ENCODE measurements at places on chromosomes 13 and 19.

DNA sequence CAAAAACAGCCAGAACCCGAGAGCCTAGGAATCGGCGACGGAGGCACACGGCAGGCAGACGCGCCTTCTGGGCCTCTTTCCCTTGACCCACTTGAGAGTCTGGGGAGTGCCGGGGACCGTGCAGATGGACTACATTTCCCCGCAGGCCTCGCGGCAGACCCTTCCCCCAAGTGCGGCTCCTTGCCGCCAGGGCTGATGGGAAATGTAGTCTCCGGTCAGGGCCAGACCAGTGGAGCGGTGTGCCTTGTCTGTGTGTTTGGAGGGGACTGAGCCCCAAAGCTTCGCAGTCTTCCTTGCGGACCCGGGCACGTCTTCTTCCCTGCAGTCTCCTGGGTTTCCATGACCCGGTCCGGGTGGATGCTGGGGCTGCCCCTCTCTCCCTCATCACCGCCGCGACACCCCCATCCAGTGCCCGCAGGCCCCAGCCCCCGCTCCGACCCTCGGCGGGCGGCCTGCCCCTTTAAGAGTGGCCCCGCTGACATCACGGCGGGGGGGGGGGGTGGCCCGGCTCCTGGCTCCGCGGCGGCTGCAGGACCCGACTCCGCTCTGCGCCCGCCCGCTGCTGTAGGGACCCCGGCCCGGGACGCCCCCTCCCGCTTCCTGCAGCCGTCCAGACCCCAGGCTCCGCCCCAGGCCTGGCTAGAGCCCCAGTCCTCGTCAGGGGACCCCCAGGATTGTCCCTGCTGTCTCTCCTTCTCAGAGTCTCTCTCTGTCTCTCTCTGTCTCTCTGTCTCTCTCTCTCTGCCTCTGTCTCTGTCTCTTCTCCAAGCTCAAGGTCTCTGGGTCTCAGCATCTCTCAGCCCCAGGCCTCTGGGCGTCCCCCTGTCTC, 758 bp upstream of the CACNG7 start:
- DNase-seq, result no peak

DNA sequence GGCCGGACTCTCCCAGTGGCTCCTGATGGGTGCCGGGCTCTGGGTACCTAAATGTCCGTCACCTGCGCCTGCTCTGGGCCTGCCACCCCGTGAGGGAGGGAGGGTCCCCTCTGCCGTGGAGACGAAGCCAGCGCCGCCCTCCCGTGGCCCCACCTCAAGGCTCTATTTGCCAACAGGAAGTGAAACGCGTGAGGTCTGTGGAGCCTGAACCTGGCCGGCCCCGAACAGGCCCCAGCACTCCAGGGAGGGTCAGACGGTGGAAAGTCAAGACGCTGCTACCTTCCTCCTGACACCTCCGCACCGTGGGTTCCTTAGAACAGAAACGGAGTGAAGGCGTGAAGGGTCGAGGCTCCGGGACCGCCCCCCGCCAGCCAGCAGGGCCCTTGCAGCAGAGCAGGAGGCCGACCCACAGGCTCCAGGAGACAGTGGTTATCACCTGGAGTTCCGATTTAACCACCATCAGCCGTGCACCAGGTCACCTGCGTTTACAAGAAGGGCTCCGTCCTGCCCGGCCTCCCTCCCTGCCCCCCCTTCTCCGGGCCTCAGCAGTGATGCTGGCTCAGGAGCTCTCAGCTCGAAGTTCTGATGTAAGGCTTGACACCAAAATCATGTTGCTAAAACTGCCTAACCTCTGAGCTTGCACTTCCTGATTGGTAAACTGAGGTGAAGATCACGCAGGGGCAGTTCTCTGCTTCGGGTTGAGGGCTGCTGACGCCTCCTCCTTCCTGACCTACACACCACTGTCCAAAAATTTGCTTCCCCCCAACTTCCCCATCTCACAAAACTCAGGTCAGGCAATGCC, 50.9 kb upstream of the C13orf46 start:
- DNase-seq, result no peak

GRCh38 chr13:112680741-112681360, 9.0 kb upstream of the ATP11A start:
- no peak for DNase-seq

DNA sequence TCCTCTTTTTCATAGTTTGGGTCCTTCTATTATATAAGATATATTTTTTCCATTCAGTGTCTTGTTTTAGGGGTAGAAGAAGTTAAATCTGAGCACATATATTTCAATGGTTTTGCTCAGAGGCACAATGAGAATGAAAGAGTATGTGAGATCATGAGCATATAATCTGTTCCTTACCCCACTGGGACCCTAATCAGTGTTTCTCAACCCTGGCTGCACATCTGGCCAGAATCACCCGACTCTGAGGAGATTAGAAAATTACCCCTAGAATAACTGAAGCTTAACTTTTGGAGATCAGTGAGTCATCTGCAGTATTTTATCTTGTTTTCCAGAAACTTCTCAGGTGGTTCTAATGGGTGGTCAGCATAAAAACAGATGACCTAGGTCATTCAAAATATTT, 782 bp downstream of the CYSLTR2 start:
- DNase-seq, result no peak

- no peak for DNase-seq
Measured at GRCh38 chr13:52944697-52945096, 83.9 kb upstream of the OLFM4 start.

DNA sequence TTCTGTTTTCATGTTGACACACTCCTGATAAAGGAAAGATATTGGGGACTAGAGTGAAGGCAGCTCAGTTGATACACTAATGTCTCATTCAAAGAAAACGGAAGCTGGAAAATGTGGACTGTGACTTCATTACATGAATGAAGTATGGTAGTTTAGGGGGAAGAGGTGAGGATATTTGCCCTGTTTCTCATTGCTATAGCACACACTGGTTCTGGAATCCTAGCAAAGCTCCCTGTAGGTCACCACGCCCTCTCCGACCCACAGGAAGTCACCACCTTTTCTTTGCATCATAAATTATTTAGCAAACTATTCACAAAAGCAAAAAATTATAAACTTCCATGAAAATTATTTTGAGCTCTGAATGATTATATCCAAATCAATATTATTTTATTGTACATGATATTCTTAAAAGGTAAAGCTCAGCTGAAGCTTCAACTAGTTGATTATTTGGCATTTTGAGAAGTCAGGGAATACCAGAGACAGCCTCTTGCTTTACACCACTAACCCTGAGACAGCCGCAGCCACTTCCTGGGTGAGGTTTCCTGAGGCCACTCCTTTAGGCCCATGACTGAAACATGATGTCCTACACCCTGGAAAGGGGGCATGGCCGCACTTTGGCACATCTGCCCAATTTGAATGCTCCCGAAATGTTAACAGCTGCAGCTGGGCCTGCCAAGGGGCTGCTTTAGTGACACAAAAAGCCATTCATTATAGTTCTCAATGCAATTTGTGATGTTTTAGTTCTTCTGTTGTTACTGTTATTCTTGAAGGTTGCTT, 50.0 kb upstream of the WDFY2 start:
- no peak for DNase-seq

DNA sequence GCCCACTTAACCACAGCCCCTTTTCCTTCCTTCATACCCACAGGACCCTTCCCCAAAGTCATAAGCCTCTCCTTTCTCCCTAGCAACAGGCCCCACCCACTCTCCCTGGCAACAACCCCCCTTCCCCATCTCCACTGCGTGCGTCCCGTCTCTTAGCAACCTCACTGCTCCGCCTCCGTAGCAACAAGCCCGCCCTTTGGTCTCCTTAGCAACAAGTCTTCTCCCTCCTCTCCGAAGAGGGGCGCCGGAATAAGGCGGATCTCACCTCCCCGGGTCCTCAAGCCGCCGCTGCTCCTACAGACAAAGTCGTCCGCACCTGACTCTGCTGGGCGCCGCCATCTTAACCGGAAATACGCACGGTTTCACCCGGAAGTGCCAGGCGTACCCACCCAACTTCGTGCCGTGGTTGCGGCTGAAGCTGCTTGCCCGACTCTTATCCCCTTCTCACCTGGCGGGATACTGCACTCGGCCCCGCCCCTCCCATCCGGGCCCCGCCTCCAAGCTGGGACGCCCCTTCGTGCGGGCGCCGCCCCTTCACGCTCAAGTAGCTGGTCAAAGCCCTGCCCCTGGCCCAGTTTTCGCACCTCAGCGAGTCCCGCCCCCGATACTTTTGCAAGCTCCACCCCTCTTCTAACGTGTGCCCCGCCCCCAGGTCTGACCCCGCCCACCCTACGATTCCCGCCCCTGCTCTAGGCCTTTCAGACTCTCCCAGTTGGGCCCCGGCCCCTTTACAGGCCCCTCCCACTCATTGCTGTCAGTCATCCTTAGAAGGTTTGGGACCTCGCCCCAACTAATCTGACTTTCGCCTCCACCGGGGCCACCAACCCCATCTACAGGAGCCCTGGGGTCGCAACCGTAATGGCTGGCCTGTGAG, at the start of gene HSPBP1:
HSPBP1 (minus strand) TSS at position 341 of the 874 bp plus-strand sequence. CDS start 502 bp downstream, outside the sequence.
- peak; percentile 64 for DNase-seq

DNA sequence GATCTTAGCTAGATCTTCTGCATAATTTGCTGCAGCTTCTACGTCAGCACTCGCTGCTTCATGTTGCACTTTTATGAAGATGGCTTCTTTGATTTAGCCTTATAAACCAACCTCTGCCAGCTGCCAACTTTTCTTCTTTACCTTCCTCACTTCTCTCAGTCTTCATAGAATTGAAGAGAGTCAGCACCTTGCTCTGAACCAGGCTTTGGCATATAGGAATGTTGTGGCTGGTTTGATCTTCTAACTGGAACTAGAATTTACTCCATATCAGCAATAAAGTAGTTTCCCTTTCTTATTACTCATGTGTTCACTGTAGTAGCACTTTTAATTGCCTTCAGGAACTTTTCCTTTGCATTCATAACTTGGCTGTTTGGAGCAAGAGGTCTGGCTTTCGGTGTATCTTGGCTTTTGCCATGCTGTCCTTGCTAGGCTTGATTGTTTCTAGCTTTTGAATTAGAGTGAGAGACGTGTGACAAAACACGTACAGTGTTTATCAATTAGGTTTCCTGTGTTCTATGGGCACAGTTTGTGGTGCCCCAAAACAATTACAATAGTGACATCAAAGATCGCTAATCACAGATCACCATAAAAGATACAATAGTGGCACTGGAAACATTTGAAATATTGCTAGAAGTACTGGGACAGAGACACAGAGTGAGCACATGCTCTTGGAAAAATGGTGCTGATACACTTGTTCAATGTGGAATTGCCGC, 50.7 kb downstream of the NDFIP2 start:
- peak; percentile 7 for DNase-seq

DNA sequence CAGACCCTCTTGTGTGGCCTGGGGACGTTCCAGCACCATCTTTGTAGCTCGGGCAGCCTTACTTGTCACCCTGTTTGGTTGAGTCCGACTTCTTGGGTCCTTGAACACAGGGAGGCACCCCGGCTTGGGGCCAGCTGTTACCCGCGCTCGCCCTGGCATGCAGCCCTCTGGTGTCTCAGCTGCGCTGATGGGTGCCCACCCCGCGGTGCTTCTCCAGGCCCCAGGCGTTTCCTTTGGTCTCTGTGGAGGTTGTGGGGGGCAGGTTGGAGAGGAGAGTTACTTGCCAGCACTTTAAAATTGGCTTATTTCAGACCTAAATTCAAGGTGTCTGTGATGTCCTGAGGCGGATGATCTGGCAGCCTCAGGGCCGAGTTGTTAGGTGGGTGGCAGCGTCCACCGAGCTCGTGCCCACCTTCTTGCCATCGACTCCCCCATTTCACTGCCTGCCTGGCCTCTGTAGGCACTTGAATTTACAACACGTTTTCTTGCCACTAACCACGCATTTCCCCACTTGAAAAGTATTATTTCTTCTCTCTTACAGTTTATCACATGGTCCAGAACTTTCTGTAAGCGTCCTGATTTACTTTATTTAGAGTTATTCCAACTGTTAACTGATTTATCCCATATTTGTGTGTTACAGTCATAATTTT, 16.9 kb downstream of the UBAC2 start:
- no peak for DNase-seq

DNA sequence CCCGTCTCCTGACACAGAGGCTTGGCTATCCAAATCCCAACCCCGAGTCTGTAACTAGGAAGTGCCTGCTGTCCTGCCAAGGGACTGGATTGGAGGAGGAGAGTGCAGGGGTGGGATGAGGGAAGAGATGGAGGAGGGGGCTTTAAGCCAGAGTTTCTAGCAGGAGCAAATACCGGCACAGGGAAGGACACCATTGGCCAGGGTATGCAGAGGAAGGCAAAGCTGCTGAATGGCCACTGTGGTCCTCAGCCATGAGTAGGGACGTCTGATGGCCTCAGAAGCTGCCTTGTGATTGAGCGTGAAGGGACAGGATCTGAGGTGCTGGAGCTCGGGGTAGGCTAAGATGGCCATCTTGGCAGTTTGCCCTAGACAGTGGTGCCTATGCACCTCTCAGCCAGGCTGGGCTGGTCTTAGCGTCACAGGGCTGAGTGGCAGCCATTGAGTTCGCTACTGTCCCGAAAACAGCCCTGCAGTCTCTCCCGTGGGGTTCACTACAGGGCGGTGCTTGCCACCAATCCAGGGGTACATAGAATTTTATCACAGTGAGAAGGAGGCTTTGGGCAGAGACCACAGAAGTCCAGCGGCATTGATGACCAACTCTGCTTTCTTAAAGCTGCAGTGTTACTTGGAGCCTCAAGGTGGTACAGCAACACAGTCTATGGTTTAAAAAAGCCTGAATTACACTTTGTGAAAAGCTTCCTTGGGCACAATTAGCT, 61.8 kb downstream of the AKAP11 start:
- DNase-seq, result no peak

DNA sequence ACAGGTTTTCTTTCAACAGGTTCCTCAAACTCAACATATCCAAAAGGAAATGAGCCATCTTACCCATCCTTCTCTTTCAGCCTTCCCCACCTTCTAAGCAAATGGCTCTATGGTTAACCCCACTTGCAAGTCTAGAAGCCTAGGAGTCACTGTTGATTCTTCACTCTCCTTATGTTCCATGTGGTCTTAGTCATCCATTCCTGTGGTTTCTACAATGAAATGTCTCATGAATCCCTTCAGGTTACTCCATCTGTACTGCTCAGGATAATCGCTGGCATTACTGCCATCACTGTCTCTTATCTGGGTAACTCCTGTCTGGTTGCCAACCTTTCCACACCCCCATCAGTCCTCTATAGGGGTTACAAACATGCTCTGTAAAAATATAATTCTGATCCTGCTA, 381.3 kb downstream of the ENOX1 start:
- no peak for DNase-seq

- no peak for DNase-seq
Measured at GRCh38 chr19:13883516-13884064, 6.7 kb downstream of the NANOS3 start.

DNA sequence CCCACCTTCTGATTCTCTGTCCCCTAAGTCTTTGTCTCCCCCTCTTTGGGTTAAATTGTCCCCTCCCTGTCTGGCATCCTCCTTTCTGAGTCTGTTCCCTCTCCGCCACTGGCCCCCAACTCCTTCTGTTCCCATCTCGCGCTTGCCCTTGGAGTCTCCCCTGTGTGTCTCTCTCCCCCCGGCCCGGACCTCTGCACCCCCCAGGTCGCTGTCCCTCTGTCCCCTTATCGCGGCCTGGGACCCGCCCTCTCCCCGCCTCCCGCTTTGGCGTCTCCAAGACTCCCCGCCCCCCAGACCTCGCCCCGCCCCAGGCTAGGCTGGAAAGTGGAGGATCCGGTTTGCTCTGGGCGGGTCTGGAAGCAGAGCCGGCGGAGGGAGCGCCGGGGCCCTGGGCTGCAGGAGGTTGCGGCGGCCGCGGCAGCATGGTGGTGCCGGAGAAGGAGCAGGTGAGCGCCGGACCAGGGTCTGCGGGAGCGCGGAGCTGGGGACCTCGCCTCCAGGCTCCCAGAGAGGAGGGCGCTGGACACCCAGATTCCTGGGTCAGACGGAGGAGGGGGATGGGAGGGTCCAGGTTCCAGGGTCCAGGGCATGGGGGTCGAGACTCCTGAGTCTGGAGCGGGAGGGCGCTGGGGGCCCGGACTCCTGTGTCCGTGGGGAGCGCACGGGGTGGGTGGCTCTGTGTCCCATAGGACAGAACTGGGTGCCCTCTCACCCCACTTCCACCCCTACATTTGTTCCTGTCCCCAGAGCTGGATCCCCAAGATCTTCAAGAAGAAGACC, at the start of gene TRPM4:
TRPM4 (plus strand) TSS at position 348 of the 780 bp plus-strand sequence; CDS start at position 423, 75 bp downstream.
- DNase-seq, result no peak

Data from epithelial cell of proximal tubule (primary cell).